Vagina (tissue), 2 donors: ENCODE measurements at places on chromosomes 6 and 20. TPM values are rescaled to one million over a fixed set of nuclear protein-coding genes. Genes with fewer than 3 reads are reported as not detected.

The IPCEF1 gene
- 2.0 TPM for total RNA-seq

DNA sequence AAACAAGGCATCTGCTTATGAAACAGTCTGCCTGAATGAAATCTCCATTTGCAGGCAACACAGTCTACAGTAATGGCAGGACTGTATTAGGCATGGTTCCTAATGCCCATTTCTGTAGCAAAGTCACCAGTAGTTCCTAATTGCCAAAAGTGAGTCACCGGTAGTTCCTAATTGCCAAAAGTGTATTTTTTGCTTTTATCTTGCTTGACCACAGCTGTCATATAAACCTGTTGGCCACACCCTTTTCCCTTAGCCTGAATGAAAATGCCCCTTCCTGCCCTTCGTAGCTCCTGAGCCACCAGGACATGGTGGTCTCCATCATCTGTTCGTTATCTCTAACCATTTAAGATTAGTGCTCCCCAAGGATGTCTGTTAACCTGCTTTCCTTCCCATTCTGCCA lies 34.5 kb downstream of the MTHFD1L start:
- H3K4me1 ChIP-seq = peaks cover 4% of the 10 kb centered on the region
- H3K4me3 ChIP-seq = no peak overlapping the region
- DNase-seq = no peak
- no peak overlapping the region for H3K27ac ChIP-seq
- no peaks in the 10 kb centered on the region for H3K27me3 ChIP-seq

- H3K4me3 ChIP-seq = no peak overlapping the region
- no peaks in the 10 kb centered on the region for H3K4me1 ChIP-seq
- H3K27me3 ChIP-seq = no peaks in the 10 kb centered on the region
- H3K27ac ChIP-seq = no peak overlapping the region
- no peak for DNase-seq
- H3K36me3 ChIP-seq = no peaks in the 10 kb centered on the region
Measured at GRCh38 chr6:104286641-104287040, 573.1 kb downstream of the HACE1 start.

GRCh38 chr6:43803055-43803782 lies 33.2 kb downstream of the VEGFA start:
- H3K36me3 ChIP-seq = no peaks in the 10 kb centered on the region
- peaks cover 5% of the 10 kb centered on the region for H3K4me1 ChIP-seq
- H3K4me3 ChIP-seq = no peak overlapping the region

- no peak for DNase-seq
- H3K36me3 ChIP-seq = no peaks in the 10 kb centered on the region
- H3K27me3 ChIP-seq = no peaks in the 10 kb centered on the region
- H3K27ac ChIP-seq = no peak overlapping the region
- H3K4me3 ChIP-seq = no peak overlapping the region
- H3K4me1 ChIP-seq = no peaks in the 10 kb centered on the region
Measured at GRCh38 chr6:137171824-137172733, 1.4 kb downstream of the IL22RA2 start.
